ENCODE measurements at places on chromosomes 13 and 19.

GRCh38 chr13:110042253-110042950 lies 256.0 kb upstream of the IRS2 start:
- no peak for DNase-seq

DNA sequence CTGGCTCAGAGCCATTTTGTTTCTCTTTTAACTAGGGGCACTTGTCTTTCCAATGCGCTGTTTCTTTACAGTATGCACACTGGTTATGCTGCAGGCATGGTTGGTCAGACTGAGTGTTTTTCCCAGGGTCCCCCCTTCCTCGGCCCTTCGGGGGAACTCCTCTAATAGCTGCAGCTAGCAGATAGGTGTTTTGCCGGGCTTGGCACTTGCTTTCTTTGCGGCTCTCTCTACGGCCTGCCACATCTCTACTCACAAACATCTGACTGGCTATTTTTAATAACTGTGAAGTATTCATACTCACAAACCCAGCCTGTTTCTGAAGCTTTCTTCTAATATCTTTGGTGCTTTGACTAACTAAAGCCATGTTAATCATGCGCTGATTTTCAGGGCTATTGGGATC lies 89.4 kb downstream of the SLC25A15 start:
- no peak for DNase-seq

DNA sequence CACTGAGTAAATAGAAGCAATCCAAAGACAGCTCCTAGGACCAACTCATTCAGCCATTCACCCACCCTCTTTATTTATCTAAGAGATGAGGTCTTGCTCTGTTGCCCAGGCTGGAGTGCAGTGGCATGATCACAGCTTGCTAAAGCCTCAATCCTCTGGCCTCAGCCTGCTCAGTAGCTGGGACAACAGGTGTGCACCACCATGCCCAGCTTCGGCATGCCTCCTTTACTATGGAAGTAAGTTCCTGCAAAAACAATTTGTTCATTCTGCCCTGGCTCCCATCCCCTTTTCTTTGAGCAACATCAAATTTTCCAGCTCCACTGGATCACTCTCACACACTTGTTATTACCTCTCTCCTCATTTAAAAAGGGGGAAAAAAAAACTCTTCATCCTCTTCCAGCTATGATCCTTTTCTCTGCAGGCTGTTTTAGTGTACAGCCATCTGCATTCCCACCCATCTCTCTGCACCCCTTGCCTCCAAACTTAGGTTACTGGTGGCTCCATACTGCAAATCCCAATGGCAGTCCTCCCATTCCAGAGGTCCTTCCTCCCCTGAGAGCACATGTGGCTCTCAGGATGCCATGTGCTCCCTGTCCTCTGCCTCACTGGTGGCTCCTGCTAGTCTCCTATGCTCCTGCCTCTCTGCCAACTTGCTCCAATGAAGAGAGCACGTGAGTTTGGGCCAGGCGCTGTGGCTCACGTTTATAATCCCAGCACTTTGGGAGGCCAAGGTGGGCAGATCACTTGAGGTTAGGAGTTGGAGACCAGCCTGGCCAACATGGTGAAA lies 2.2 kb downstream of the ELOF1 start:
- no peak for DNase-seq

DNA sequence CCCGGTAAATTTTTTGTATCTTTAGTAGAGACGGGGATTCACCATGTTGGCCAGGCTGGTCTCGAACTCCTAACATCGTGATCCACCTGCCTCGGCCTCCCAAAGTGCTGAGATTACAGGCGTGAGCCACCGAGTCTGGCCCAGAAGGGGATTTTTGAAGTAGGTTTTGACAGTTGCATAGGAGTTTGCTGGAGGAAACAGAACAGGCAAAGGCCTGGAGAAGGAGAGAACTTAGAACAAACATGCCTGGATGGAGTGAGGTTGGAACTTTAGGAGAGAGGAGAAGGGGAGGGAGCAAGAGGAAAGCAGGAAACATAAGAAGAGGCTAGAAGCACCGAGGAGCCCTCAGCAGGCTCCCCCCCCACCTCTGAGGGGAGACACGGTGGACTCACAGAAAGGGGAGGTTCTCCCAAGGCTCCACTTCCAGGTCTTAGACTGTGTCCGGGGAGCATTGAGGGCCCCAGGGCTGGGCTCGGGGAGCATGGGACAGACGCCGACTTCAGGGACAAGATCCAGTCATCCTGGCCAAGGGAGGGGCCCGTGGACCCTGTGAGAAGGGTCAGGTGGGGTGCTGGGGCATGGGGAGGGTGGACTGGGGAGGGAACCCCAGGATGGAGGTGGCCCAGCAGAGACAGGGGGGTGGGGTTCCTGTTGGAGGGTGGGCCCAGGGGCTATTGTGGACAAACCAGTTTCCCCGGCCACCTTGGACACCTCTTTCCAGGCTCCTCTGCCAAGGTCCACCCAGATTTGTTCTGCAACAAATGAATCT lies 1.8 kb upstream of the FBN3 start:
- DNase-seq, result no peak

DNA sequence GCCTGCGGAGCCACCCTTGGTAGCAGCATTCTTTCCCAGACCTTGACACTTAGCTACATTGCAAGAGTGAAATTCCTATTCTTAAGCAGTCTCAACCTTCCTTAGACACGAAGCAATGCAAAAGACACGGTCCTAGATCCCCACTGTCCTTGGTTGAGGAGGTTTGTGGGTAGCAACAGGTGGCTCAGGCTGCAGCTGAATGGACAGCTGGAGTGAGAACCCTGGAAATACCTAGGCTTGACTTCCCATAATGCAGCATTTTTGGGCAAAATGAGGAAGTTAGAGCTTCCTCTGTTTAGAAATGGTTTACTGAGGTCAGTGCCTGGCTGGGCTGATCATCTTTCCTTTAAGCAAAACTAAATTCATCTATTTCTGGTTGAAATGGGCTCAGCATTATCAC lies 296.6 kb downstream of the RFC3 start:
- no peak for DNase-seq

GRCh38 chr13:46484561-46484960 lies 68.4 kb upstream of the LRCH1 start:
- no peak for DNase-seq

DNA sequence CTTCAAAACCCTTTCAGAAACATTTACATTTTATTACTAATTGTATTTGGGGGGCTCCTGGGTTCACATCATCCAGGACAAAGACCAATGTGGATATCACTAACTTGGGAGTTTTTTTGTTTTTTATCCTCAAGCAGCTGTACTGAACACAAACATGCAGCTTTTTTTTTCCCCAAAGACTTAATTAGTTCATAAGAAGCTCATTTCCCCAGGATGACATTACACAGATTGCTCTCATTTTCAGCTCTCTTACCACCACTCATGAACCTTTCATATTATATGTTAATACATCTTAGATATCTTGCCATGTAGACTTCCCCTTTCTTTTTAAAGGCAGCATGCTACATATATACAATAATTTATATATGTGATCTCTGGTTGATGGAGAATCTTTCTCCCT lies 118.7 kb upstream of the MAB21L1 start:
- no peak for DNase-seq

GRCh38 chr13:37995092-37995491 lies 125.5 kb upstream of the TRPC4 start:
- peak; percentile 3 for DNase-seq

DNA sequence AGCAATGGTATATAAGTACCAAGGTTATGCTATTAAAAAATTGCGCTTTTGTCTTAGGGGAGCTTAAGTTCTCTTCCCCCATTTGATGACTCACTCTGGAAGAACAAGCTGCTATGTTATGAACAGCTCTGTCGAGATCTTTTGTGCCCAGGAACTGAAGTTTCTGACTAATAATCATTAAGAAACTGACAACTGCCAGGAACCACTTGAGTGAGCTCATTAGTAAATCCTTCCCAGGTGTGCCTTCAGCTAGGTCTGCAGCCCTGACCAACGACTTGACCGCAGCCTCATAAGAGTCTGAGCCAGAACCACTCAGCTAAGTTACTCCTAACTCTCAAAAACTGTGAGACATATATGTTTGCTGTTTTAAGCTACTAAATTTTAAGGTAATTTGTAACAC lies 147.8 kb downstream of the SLITRK6 start:
- DNase-seq, result no peak

DNA sequence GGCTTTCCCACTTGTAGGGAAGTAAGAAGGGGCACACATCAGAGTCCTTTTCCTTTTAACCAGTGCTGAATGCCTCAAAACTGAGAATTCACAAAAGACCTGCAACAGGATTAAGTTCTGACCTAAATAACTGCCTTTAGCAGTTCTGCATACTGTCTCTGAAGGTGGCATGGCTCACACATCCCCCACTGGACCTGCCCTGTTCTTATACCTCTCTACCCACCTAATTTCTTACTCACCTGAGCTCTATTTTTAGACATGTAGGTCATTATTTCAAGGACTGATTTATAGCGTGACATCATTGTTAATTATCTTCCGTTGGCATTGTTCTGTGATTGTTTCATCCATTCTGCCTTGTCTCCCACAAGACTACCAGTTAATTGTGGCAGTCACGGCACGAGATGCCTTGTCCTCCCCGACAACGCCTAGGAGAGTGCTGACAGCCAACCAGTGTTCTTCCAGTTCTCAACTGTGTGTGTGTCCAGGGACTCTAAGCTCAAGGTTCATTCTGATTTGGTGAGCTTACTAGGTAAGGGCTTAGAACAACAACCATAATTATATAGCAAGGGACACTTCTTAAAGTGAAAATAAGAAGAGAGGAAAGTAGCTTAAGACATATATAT lies 27.1 kb upstream of the UBL3 start:
- DNase-seq, result no peak

DNA sequence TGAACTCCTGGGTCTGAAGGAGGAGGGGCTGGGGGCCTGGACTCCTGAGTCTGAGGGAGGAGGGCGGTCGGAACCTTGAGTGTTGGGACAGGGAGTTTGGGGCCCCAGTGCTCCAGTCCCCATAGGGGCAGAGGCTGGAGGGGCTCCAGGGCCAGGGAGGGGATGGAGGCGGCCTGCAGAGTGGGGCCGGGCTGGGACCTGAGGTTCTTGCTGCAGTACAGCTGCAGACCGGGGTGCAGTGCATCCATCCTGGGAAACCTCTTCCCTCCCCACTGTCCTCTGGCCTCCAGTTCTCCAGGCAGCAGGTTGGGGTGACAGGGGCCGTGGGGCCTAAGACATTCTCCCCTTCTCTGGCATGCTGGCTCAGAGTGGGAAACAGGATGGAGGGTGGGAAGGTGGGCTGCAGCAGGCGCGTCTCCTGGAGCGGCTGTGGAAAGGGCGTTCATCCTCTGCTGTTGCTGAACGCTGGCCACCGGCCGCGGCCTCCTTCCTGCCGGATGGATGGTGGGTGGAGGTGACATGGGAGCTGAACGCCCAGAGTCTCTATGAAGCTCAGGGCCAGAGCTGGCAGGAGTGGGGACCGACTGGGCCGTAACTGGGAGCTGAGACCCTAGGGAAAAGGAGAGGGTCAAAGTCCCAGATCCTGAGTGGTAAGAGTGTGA lies 1.6 kb downstream of the BRSK1 start:
- no peak for DNase-seq

GRCh38 chr19:34994286-34994642 lies 5.9 kb upstream of the GRAMD1A start:
- DNase-seq, result no peak

- no peak for DNase-seq
Measured at GRCh38 chr13:112453207-112453829, 77.2 kb downstream of the SPACA7 start.

DNA sequence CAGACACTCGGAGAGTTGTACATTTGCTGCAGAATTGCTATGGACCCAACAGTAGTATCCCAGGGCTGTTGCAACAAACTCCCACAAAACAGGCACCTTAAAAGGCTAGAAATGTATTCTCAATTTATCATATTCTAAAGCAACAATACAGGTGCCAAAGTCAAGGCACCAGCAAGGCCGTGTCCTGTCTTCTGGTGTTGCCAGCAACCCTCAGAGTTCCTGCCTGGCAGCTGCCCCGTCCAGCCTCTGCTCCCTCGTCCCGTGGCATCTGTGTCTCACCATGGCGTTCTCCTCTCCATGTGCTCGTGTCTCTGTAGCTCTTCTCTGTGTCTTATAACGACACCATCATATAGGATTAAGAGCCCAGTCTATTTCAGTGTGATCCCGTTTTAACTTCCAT lies 67.7 kb upstream of the ARGLU1 start:
- no peak for DNase-seq

DNA sequence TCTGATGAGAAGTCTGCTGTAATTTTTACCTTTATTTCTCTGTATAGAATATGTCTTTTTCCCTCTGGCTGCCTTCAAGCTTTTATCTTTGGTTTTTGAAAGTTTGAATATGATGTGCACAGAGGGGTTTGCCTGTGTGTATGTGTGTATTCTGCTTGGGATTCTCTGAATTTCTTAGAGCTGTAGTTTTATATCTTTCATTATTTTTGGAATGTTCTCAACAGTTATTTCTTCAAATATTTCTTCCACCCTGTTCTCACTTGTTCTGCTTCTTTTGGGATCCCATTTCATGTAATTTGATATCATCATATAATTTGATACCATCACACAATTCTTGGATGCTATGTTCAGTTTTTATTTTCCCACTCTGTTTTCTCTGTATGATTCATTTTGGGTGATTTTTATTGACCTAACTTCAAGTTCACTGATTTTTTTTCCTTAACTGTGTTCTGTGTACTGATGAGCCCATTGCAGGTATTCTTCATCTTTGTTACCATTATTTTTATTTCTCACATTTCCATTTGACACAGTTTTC lies 7.5 kb downstream of the COG3 start:
- DNase-seq, result no peak

GRCh38 chr19:5957170-5957569 lies 20.8 kb downstream of the RANBP3 start:
- DNase-seq, result no peak
